ENCODE measurements at places on chromosomes 7 and 10.

DNA sequence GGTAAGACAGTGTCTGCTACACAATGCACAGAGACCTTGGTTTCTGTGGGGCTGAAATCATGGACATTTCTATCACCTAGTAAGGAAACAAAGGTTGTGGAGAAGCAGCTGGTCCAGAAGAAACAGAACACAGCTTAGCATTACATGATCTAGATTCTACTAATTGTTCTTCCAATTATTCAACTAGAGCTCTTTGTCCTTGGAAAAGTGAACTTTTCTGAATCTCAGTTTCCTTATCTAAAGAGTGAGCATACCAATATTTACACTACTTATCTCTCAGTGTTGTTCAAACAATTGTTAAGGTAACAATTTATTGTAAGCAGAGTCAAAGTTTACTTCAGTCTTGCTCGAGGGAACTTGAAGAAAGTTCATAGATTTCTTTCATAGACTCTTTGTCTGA is 42.3 kb upstream of the TRIM24 start:
- no peak for DNase-seq

- DNase-seq: no peak
Observed at GRCh38 chr7:135706038-135706742, 21.8 kb downstream of the SLC13A4 start.

- DNase-seq: no peak
Observed at GRCh38 chr7:116739307-116739706, 67.3 kb downstream of the MET start.

- DNase-seq: no peak
Observed at GRCh38 chr7:95470452-95470851, 15.3 kb upstream of the ASB4 start.

DNA sequence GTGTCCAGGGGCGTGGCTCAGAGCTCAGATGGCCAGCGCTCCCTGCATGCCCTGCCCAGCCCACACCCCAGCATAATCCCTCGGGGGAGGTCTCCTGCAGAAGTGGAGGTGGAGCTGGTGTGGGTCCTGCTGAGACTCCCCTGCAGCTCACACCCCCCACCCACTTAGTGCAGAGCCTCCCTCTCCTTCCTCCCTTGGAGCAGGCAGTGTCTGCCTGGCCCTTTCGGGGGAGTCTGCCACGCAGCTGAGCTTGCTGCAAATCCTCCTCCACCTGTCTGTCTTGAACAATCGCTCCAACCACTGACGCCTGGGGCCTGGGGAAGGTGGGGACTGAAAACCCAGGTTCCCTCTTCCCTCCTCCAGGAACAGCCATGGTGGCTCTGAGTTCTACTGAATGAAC is 219.7 kb upstream of the PPP2R2D start:
- no peak for DNase-seq

GRCh38 chr10:88281592-88282347 is 301.3 kb downstream of the RNLS start:
- no peak for DNase-seq

- DNase-seq: peak; percentile 78
Observed at GRCh38 chr10:84537447-84537931, 209.1 kb downstream of the CCSER2 start.

- DNase-seq: no peak
Observed at GRCh38 chr10:24346877-24347519, 138.1 kb downstream of the KIAA1217 start.

GRCh38 chr7:88046839-88047573 is 113.0 kb downstream of the ADAM22 start:
- no peak for DNase-seq

- no peak for DNase-seq
Observed at GRCh38 chr7:106369352-106369751, 84.6 kb upstream of the NAMPT start.

DNA sequence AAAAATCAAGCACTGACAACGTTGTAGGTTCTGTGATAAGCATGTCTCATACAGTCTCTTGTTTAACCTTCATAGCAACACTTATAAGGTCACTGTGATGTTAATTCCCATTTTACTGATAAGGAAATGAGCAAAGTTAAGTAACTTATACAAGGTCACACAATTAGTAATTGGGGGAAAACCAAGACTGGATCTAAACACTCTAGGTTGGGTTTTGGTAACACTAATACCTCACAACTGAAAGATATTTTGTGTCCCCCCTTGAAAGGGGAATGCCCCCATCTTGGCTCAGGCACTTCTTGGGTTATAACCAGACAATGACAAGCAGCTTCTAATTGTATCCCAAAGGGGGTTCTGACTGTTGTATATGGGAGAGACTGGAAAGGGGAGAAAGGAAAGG is 36.0 kb upstream of the ABCB4 start:
- no peak for DNase-seq

- DNase-seq: no peak
Observed at GRCh38 chr7:135262623-135263320, 29.1 kb downstream of the STRA8 start.

- DNase-seq: no peak
Observed at GRCh38 chr7:57404967-57405421, 45.0 kb upstream of the ZNF716 start.

GRCh38 chr10:79981450-79982361 is 32.8 kb upstream of the SFTPD start:
- no peak for DNase-seq

DNA sequence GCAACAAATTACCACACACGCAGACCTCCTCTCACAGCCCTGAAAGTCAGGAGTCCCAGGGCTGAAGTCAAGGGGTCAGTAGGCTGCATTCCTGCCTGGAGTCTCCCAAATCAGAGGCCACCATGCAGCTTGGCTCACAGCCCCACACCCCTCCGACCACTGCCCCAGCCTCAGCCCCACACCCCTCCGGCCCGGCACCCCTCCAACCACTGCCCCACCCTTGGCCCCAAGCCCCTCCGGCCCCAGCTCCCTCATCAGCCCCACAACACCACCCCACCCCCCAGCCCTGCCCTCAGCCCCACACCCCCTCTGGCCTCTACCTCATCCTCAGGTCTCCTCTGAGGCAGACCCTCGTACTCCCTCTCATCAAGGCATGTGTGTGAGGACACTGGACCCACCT is 85.7 kb downstream of the DIP2C start:
- no peak for DNase-seq

GRCh38 chr7:41655426-41655825 is 47.5 kb downstream of the INHBA start:
- DNase-seq: no peak

- no peak for DNase-seq
Observed at GRCh38 chr7:91128683-91129348, 135.4 kb upstream of the FZD1 start.

- DNase-seq: no peak
Observed at GRCh38 chr7:44471850-44472249, 18.6 kb downstream of the NUDCD3 start.

DNA sequence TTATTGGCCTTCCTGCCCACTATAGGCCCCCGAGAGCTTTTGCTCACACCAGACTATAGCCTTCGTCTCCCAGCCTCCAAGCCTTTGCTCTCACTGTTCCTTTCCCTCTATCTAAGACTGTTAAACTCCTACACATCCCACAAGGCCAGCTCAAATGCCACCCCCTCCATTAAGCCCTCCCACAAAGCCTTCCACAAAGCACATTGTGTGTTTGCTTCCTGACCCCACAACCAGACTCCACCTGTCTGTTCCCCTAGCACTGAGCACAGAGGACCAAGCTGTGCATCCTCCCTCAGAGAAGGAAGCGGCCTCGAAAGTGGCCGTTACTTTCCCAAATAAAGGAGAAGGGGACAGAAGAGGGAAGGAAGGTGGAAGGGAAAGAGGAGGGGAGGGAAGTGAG is 1.3 kb downstream of the LOXL4 start:
- DNase-seq: no peak

DNA sequence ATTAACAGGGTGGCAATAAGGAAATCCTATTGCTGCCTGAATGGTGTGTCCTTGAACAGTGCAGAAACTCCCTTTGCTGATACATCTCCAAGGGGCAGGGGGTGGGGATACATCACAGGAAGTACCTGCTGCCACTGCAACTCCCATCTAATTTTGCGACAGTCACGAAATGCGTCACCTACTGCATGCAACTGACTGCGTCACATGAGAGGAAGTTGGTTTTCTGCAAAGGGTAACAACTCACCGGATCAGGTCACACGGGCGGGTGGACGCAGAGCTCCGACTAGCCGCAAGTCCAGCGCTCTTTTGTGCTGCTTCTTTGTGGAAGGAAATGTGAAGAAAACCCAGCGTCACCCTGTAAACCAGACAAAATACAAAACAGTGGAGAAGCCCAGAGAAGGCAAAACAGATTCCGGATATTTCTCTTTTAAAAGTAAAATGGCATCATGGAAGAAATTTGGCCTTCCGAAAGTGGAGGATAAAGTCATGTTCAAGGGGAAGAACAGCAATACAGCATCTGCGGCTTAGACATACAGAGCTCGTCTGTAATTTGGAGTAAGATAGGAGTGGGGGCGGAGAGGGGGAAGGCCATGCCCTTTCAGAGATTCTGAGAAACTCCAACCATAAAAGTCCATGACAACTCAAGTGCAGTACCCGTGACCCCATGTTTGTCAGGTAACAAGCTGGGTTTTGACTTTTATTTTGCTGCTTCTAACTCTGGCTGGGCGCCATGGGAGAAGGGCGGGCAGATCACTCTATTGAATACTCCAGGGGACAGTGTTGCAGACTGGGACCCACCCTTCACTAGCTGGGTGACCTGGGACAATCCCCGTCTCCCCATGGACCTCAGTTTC is 32.3 kb upstream of the PLEKHS1 start:
- no peak for DNase-seq

DNA sequence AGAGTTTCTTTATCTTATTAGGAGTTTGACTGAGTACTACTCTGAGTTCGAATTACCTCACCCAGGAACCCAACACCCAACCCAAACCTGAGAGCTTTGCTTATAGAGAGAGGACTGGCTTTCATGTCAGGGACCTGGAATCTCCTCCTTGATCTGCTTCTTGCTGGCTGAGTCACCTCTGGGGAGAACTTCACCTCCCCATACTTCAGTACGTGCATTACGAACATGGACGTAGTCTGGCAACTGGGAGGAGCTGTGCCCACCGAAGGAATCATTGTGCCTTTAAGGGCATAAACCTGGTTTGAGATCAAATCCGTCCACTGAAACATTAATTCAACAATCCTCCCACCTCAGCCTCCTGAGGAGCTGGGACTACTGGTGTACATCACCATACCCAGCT is 12.2 kb upstream of the PSAP start:
- DNase-seq: no peak

GRCh38 chr10:16957038-16957437 is 139.8 kb upstream of the RSU1 start:
- DNase-seq: no peak

- DNase-seq: peak; percentile 71
Observed at GRCh38 chr7:143305423-143306070, 10.4 kb upstream of the CLCN1 start.
